IPS-NIHi11 (cell line): ENCODE measurements at places on chromosomes 1 and 21.

GRCh38 chr1:244962130-244962529 is 97.8 kb upstream of the HNRNPU start:
- no peak for DNase-seq

DNA sequence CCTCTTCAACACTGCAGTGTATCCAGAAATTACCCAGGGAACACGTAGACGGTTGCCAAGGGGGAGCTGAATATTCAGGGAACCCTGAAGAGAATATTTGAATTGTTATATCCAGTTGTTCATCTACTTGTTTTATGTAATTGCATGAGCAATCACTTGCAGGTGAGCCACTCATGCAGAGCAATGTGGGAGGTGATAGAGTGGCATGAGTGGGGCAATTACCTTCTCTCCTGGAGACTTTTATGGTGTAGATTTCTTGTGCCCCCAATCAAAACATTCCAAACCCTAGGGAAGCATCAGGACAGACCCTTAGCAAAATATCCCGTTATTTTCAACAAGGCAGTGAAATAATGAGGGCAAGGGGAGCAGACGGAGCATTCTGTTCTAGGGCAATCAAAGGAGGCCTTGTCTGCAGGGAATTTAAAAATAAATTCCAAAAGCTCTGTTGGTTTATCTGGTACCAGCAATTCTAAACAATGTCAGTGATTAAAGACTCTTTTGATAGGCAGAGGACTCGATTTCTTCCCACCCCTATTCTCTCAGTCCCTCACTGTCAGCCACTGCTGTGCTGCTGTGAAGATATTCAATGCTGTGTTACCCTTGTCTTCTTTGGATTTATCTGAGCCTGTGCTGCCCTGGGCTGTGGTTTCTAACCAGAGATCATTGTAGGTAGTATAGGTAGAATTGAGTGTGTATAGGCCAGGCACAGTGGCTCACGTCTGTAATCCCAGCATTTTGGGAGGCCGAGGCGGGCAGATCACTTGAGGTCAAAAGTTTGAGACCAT is 180.2 kb upstream of the MAP1LC3C start:
- DNase-seq: peak; percentile 28

DNA sequence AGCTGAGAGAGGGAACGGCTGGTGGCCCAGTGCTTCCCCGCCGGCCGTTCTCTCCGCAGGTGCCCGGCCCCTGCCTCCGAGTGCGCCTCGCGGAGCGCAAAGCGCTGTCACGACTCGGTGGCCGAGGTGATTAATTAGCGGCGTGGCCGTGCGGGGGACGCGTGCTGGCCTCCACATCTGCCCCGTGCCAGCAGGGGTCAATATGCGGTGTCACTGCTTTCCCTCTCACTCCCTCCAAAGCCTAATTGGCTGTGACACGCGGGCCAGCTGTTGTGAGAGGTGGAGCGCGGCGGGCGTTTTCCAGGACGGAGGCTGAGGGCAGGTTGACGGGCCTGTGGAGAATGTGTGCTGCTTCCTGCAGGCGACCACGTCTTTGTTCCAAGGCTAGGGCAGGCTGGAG is 239.0 kb downstream of the LMX1A start:
- peak; percentile 29 for DNase-seq

DNA sequence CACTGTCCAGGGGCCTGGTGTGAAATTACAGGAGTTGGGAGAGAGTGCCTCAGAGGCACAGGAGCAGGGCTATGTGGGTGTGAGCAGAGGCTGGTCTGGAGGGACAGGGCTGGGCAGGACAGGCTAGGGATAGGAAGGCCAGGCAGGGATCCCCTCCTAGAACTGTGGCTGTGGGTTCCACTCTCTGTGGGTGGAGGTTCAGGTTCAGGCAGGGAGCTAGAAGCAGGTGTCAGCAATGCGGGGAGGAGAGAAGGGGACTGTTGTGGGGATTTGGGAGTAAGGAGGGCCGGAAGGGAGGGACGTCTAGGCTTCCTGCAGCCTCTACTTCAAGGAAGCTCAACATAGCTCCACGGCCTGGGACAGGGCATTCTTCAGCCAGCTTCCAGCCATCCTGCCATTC is 8.3 kb upstream of the GPR61 start:
- DNase-seq: no peak

GRCh38 chr1:244210884-244211558 is 159.9 kb downstream of the ZBTB18 start:
- DNase-seq: peak; percentile 83

GRCh38 chr1:167059045-167059808 is 30.9 kb downstream of the GPA33 start:
- DNase-seq: peak; percentile 72

- peak; percentile 38 for DNase-seq
Measured at GRCh38 chr1:152189657-152190442, 30.8 kb upstream of the RPTN start.

DNA sequence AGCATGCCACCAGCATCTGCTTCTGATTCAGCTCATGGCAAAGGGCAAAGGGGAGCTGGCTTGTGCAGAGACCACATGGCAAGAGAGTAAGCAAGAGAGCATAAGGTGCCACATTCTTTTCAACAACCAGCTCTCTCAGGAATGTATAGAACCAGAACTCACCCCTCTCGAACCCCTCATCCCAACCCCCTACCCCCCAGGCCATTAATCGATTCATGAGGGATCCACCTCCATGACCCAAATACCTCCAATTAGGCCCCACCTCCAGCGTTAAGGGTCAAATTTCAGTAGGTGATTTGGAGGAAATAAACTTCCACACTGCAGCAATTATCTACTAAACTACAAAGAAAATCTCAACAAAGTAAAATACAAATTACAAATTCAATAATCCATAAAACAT is 32.2 kb upstream of the LRRC7 start:
- DNase-seq: no peak

DNA sequence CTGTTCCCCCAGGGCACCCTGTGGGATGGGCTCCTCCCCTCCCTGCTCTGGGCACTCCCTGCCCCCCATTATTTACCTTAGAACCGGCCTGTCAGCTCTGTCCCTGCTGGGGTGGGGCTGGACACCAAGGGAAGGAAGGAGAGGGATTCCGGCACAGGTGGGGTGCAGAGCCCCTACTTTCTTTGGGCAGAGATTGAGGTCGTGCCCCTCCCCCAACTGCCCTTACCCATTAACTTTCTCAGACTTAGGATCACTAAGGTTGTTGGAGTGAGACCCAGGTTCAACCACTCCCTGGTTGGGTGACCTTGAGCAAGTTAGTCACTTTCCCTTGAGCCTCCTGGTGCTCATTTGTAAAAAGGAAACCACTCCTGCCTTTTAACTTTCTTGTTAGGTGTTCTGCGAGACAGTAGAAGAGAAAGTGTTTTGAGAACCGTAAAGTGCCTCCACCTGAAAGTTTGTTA is 57.0 kb upstream of the SYNC start:
- DNase-seq: no peak

- DNase-seq: no peak
Measured at GRCh38 chr1:1776672-1777582, 1.3 kb downstream of the NADK start.

GRCh38 chr1:12188115-12188514 is 21.3 kb downstream of the TNFRSF1B start:
- peak; percentile 39 for DNase-seq

- no peak for DNase-seq
Measured at GRCh38 chr1:158809862-158810261, 21.3 kb upstream of the MNDA start.

- no peak for DNase-seq
Measured at GRCh38 chr1:30613188-30613587, 110.2 kb downstream of the MATN1 start.

DNA sequence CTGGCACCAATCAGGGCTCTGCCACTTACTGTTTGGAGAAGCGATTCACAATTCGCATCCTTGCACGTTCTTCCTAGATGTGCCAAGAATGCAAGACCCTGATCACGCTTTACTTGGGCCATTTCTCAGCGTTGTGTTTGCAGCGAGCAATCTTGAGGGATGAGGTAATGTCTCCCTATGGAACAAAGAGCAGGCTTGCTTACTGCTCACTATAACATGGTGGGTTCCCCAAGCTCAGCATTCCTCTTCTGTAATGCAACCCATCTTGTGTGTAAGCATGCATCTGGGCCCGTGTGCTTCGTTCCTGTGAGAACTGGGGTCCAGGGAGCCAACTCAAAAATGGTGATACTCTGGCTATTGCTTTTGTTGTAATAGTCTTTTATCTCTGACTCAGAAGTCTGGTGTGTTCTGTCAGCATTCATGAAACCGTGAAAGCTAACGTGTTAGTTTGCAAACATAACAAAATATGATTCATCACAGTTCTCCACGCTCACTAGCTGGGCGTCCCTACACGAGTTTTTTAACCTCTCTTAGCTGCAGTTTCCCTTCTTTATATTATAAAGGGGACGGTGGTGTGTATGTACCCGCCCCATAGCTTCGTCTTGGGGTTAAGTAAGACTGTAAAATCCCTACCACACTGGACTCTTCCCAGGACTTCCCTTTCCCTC is 33.3 kb downstream of the DNTTIP2 start:
- DNase-seq: peak; percentile 18

GRCh38 chr1:27647328-27647727 is 12.3 kb upstream of the FGR start:
- DNase-seq: no peak

DNA sequence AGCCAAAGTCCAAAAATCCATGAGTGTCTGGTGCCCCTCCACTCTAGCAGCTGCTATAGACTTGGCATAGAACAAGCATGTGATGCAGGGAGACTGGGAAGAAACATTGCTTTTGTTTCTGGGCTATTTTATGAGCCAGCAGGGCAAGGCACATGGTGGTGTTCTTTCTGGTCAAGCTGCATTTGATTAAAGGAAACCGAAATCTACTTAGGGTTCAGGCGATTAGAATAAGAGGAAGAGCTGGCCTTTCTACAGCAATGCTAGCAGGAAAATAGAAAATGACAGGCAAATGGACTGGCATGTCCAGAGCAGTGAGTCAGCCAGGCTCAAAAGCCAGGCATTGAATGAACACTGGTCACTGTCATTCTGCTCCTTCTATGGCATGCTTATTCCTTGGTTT is 28.5 kb upstream of the ARHGAP29 start:
- no peak for DNase-seq

GRCh38 chr1:17665950-17666720 is 89.0 kb upstream of the ACTL8 start:
- DNase-seq: no peak
